NCI-H2029 (cell line): ENCODE measurements at places on chromosomes 3 and 15.

DNA sequence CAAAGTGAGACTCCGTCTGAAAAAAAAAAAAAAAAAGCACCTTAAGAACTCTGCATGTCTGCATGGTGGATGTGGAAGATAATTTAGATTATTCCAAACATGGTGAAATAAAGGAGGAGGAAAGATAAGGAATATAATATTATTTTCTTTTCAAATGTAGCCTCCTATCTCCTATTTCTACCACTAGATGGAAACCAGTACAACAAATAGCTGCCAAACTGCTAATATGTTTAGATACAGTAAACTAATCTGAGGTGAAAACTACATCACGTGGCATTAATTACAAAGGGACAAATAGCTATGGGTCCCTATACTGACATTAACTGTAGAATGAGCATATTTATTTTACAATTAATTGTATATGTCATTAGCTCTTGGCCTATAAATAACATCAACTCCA is 197.8 kb downstream of the TBC1D5 start:
- DNase-seq = no peak

DNA sequence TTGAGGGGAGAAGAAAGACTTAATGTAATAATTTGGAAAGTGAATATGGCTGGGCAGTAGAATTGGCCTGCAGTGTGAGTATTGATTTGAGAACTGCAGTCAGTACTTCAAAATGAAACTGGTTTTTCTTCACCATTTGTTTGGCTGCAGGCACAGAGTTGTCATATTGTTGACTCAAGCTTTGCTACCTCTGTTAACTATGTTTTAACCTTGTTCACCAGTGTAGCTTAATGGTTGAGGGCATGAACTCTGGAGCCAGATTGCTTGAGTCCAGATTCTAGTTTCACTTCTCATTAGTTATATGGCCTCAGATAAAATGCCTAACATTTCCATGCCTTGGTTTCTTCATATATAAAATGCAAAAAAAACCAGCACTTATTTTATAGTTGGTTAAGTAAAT is 64.1 kb downstream of the CFAP44 start:
- DNase-seq = no peak

GRCh38 chr3:52373676-52374075 is 57.6 kb downstream of the DNAH1 start:
- DNase-seq = no peak

- no peak for DNase-seq
These were observed 163.9 kb upstream of the WNT5A start for GRCh38 chr3:55651011-55651410.

- no peak for DNase-seq
These were observed 115.3 kb downstream of the KCNH8 start for GRCh38 chr3:19263606-19264005.

DNA sequence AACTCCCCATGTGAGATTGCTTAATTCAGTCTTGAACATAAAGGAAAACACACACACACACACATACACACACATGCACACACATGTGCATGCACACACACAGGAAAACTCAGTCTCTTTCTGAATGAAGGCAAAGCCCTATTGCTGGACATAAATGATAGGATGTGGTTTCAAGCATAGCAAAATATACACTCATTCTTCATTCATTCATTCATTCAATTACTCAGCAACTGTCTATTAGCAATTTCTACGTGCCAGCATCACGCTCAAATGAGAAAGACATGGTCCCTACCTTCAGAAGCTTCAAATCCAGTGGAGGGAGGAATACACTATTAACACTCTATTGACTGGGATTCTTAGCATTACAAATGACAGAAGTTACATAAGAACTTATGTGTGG is 41.8 kb upstream of the UBE2E2 start:
- DNase-seq = no peak

GRCh38 chr3:117557464-117558090 is 848.0 kb downstream of the TUSC7 start:
- DNase-seq = no peak

- no peak for DNase-seq
These were observed 171.1 kb upstream of the ICE2 start for GRCh38 chr15:60649845-60650548.

GRCh38 chr3:48852151-48852550 is 4.5 kb upstream of the PRKAR2A start:
- DNase-seq = no peak

GRCh38 chr15:87118435-87118834 is 1038.8 kb downstream of the AGBL1 start:
- no peak for DNase-seq

- DNase-seq = no peak
These were observed 11.6 kb downstream of the SCN5A start for GRCh38 chr3:38637906-38638305.

GRCh38 chr3:123258811-123259420 is 57.2 kb downstream of the SEC22A start:
- peak; percentile 24 for DNase-seq

DNA sequence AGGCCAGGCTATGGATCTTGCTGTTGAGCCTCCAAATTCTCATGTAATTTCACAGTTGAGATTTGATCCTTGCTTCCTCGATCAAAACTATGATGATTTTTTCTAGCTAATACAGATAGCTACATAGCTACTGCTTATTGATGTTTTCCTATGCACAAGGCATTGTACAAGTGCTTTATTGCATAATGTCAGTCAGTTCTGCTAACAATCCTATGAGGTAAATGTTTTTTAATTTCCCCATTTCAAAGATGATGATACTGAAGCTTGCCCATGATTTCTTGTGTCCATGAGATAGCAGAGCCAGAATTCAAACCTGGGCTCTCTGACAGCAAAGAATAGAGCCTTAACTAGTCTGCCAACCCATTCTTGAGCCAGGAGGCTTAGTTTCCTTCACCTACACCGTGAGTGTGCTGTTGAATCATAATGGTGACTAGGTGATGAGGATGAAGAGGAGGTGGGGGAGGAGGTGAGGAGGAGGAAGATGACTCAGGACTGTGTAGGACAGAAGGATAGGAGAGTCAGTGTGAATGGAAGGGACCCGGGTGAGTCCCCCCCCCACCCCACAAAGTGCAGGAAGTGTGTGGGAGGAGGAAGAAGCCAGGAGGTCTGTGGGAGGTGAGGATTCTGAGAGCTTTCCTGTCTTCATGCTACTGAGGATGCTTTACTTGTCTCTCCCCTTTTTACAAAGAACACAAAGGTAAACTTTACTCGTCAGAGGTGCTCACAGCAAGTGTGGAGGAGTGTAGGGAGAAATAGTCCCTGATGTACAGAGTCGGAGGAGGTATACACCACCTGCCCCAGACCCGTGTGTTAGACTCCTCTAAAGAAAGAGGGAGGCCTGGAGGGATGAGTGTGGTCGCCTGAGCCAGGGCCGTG is 3.6 kb downstream of the TAGLN3 start:
- DNase-seq = no peak

GRCh38 chr3:107241217-107241616 is 136.0 kb upstream of the CCDC54 start:
- peak; percentile 35 for DNase-seq

DNA sequence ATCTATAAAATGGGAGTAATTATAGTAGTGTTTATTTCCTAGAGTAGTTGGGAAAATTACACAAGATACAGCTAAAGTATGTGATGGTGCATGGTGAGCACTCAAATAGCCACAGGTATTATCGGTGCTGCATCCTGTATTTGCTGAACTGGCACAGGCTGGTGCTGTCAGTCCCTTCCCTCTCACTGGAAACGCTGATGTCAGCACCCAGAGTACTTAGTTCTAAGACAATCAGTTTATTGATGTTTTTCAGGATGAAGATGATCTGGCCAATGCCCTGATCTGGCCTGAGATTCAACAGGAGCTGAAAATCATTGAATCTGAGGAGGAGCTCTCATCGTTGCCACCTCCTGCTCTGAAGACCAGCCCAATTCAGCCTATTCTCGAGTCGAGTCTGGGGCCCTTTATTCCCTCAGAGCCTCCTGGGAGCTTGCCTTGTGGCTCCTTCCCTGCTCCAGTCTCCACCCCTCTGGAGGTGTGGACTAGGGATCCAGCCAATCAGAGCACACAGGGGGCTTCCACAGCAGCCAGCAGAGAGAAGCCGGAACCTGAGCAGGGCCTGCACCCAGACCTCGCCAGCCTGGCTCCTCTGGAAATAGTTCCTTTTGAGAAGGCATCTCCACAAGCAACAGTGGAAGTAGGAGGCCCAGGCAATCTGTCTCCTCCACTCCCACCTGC is 49.7 kb downstream of the TMEM39A start:
- no peak for DNase-seq

- DNase-seq = no peak
These were observed 5.4 kb upstream of the VWA5B2 start for GRCh38 chr3:184223946-184224345.

DNA sequence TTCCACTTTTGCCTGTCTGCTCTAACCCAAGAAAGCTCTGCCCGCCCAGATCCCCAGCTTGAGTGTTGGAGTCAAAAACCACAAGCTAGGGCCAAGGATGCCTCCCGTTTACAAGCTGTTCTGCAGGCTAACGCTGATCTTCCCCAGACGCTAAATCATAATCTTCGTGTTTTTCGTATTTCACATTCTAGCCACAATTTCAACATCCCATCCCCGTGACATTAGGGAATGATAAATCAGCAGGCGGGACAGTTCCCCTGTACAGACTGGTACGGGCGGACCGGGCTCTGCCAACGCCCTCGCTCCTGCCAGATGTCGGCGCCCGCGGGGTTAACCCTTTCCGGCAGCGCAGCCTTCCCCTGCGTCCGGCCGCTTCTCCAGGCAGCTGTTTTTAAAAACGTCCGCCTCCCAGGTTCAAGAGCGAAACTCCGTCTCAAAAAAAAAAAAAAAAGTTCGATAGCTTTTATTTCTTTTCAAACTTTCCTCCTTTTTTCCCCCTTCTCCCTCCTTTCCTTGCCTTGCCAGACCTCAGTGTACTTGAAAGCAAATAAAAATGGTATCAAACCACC is 81.0 kb upstream of the BNC1 start:
- no peak for DNase-seq

- DNase-seq = peak; percentile 71
These were observed 93.0 kb upstream of the LPP start for GRCh38 chr3:188060840-188061544.

DNA sequence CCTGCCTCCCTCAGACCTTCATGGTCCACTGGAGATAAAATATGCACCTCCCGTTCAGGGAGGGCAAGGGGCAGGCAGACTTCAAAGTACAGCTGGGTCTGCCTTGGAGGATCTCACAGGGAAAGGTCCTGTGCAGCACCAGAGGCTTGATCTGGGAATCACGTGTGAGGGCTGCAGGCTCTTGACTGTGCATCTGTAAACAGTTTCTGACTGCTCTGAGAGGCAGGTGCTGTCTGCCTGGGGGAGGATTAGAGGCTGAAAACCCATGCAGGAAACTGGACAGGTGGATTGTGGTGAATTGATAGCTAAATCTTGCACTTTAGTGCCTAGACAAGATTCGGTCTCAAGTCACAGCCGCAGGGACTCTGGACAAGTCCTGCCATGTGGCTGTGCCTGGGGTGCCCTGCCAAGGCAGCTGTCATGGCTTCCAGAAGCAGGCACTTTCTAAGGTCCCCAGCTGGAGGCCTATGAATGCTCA is 239.3 kb downstream of the EPHB1 start:
- peak; percentile 72 for DNase-seq

DNA sequence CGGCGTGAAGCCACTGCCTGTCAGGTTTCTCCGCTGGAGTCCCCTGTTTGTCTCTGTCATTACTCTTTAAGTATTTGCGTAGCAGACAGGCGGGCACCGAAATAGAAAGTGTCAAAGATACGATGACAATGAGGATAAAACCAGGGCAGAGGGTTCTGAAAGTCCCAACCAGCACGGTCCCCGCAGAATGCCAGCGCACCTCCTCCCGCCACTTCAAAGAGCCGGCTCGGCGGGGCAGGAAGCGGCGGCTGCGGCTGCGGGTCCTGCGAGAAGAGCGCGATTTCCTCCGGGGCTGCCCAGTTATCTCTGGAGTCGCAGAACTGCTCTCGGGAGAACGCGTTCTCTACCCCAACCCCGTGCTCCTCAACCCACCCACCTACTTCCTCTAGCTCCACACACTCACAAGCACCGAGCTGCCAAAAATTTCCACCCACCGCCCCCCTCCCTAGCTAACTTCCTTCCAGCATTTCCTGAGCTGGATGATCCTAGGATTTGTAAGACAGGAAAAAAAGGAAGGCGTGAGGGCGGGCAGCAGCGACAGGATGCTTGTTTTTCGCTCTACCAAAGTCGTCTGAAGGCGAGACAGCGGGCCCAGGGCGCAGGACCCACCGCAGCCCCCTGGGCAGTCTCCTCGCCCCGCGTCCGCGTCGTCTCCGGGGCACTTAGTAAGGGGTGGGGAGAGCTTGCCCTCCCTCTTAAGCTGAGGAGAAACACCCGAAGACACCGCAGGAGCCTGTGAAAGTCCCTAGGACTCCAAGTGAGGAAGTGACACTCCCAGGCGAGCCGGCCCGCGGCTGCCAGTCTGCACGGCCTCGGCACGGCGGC is at the start of gene ARHGAP31:
Gene ARHGAP31 (plus strand): TSS at position 513 of the 825 bp plus-strand sequence. CDS start 522 bp downstream, outside the sequence.
- DNase-seq = peak; percentile 37

DNA sequence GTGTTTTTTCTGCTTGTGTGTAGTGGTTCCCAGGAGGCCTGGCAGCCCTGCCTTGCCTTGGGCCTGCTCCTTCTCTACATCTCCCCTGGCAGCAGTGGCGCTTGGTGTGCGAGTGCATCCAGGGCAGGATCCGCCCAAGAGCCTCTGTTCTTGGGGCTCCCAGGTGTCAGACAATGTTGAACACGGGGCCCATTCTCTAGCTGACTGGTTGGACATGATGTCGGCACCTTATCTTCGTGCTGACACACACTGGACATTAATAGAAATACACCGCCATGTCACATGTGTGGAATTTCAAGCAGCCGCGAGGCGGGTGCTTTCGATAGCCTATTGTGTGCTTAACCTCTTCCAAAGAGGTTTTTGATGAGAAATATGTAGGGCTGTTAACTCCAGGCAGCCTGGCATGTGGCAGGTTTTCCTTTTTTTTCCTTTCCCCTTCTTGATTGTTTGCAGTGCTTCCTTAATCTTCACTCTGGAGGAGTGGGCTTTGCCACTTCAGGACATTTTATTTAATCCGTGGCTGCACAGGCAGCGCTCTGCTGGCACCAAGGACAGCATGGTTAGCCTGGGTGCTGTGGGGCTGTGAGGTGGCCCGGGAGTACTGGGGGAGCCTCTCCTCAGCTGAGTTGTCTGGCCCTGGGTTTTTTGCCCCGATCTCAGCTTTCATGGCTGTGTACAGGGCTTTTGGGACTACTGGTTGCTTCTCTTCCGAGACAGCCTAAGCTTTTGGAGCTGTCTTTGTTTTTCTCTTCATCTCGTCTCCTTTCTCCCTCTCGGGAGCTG is 42.5 kb downstream of the CHCHD6 start:
- no peak for DNase-seq

- DNase-seq = no peak
These were observed 230.8 kb downstream of the RBMS3 start for GRCh38 chr3:29511701-29512100.

DNA sequence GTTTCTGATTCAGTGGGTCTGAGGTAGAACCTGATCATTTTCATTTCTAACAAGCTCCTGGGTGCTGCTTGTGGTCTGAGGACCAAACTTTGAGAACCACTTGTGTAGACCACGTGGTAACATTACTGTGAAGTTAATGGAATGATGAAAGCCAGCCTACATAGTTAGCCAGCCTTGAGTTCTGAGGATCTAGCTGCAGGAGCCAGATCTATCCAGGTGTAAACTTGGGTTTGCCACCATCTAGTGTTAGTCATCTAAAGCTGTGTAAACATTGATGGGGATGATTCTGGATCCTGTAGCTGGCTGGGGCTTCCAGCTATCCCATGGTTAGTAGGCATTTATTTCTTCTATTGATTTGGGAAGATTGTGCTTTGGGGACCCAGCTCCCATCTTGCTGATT is 170.0 kb downstream of the TMEM108 start:
- DNase-seq = peak; percentile 9

- DNase-seq = no peak
These were observed 129.7 kb downstream of the MITF start for GRCh38 chr3:69868841-69869420.
